CD4-positive, alpha-beta T cell treated with Interleukin-1 beta for 1 hour (primary cell): ENCODE measurements at places on chromosomes 6 and 20.

GRCh38 chr20:52172392-52173047 lies 19.1 kb downstream of the ZFP64 start:
- no peak for DNase-seq

GRCh38 chr6:55782275-55782674 lies 93.1 kb downstream of the BMP5 start:
- DNase-seq = no peak

GRCh38 chr6:169156108-169156792 lies 97.4 kb downstream of the THBS2 start:
- no peak for DNase-seq

DNA sequence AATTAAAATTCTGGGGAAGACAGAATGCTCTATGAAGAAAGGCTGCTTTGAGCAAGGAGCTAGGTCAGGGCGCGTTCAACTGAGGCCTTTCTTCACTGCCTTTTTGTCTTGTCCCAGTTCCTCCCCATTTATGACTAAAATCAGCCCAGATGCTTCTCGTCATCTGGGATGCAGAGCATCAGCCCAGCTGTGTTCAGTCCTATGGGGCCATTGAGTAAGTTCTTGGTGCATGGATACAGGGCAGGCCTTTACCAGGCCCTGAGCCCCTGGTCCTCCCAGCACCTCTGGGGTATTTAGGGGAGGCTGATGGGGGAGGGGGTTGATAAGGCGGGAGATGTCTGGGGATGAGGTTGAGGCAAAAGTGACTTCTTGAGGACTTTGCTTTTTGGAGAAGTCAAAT lies 55.7 kb downstream of the PTPN1 start:
- no peak for DNase-seq

DNA sequence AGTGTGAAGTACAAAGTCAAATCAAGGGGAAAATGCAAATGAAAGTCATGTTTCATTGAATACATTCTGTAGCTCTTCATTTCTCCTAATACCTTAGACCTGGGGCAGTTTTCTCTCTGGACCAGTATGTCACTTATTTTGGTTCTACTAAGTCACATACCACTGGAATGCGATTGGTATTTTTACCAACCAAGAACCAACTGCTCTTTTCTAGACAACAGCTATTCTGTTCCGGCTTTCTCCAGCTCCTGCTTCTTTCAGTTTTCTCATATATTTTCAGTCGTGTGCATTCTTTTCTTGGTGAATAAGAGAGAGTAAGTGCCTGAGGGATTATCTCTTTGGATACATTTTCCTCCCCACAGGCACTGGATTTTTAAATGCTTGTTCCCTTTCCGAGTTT lies 39.2 kb upstream of the SPACA1 start:
- no peak for DNase-seq

DNA sequence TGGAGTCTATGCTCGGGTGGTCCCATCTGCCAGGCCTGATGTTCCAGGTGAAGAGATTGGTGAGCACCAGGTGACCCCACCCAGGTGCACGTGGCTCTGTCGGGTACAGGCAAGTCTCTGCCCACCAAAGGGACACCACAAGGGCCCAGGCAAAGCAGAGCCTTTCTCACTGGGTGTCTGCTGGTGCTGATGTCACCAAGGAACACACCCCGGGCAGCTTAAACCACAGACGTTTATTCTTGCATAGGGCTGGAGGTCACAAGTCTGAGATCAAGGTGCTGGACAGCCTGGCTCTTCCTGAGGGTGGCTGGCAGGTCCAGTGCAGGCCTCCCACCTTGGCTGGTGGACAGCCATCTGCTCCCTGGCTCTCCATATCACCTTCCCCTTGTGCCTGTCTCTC lies 100.7 kb upstream of the CD93 start:
- no peak for DNase-seq

- DNase-seq = no peak
These were observed 160.1 kb upstream of the CITED2 start for GRCh38 chr6:139534472-139535115.

DNA sequence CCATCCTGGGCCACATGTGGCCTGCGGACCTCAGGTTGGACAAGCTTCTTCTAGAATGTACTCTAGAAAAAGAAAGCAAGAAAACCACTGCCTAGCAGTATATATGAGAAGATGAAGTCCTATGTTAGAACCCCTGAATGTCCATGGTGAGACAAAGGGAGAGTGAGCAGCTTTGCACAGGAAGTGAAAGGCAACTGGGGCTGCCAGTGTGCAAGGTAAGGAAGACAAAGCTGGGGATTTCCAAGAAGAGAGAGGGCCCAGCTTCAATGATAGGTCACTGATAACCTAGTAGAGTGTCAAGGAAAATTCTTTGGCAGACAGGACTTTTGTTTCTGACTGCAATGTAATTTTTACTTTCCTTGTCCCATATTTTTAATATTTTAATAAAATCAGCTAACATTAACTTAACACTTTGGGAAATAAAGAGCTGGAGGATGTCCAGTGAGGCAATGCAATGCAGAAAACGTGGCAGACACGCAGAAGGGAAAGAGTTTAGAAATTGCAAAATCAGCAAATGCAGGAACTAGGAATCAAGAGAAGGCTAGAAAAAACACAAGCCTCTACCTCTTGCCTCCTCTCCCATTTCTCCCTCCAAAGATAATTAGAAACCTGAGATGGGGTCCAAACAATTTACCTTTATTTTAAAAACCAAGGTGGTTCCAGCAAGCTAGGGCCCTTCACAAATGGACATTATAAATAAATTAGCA lies 47.4 kb downstream of the CYP39A1 start:
- DNase-seq = no peak

GRCh38 chr20:17640875-17641378 lies 41.1 kb downstream of the RRBP1 start:
- no peak for DNase-seq

- DNase-seq = no peak
These were observed 481.5 kb downstream of the CD109 start for GRCh38 chr6:74177506-74177905.

- DNase-seq = no peak
These were observed 72.9 kb upstream of the DSP start for GRCh38 chr6:7468382-7469081.

GRCh38 chr20:8421981-8422380 lies 289.9 kb downstream of the PLCB1 start:
- DNase-seq = no peak

- no peak for DNase-seq
These were observed 187.1 kb downstream of the SOX4 start for GRCh38 chr6:21780679-21781078.

GRCh38 chr6:150099546-150099945 lies 30.6 kb upstream of the ULBP3 start:
- no peak for DNase-seq

- DNase-seq = no peak
These were observed 19.0 kb upstream of the AFDN start for GRCh38 chr6:167807756-167808155.

DNA sequence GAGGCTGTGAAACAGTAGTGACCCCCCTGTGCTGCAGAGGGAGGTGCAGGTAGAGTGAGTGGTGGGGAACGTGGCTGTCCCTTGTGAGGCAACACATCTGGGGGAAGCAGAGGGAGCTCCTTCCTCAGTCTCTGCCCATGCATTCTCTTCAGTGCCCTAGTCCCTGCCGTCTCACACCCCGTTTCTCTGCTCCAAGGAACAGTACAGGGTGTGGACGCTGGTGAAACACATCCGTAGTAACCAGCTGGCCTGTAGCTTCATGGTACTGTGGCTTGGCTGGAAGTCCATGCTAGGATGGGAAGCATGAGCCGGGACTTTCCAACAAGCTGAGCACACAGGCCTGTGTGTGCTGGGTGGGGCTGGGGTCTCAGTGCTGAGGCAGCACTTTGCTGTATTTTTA lies 25.4 kb upstream of the CST3 start:
- DNase-seq = no peak
